Stimulated activated CD8-positive, alpha-beta memory T cell treated with anti-CD3 and anti-CD28 coated beads, Interleukin-15, amount 100 ng/mL, for 4 hours (primary cell): ENCODE measurements at places on chromosomes 11 and 22.

- no peak for DNase-seq
Measured at GRCh38 chr22:29072979-29073617, at the start of gene KREMEN1. KREMEN1 (plus strand) TSS chr22:29073035; CDS start chr22:29073131, 96 bp downstream.

DNA sequence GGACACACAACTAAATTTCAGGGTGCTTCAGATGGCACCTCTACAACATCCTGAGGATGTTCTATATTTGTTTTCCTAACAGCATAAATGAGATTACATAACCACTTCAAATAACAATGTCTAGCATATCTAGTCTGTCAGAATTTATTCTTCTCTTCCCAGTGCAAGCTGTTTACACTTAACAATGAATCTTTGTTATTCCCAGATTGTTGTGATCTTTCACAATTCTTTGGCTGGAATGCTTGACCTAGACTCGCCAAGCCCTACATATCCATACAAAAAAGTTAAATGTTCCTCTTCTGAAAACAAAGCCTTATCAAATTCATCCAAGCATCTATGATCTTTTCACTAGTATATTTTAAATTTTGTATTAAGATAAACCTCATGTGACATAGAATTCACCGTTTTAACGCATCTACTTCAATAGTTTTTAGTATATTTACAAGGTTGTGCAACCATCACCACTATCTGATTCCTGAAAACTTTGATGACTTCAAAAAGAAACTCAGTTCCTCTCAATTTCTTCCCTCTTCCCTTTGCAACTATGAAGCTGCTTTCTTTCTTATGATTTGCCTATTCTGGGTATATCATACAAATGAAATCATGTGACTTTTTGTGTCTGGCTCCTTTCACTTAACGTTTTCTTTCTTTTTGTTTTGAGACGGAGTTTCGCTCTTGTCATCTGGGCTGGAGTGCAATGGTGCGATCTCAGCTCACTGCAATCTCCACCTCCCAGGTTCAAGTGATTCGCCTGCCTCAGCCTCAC, 61.7 kb upstream of the CHRNA10 start:
- no peak for DNase-seq

- no peak for DNase-seq
Measured at GRCh38 chr11:100593291-100593690, 93.8 kb upstream of the ARHGAP42 start.

DNA sequence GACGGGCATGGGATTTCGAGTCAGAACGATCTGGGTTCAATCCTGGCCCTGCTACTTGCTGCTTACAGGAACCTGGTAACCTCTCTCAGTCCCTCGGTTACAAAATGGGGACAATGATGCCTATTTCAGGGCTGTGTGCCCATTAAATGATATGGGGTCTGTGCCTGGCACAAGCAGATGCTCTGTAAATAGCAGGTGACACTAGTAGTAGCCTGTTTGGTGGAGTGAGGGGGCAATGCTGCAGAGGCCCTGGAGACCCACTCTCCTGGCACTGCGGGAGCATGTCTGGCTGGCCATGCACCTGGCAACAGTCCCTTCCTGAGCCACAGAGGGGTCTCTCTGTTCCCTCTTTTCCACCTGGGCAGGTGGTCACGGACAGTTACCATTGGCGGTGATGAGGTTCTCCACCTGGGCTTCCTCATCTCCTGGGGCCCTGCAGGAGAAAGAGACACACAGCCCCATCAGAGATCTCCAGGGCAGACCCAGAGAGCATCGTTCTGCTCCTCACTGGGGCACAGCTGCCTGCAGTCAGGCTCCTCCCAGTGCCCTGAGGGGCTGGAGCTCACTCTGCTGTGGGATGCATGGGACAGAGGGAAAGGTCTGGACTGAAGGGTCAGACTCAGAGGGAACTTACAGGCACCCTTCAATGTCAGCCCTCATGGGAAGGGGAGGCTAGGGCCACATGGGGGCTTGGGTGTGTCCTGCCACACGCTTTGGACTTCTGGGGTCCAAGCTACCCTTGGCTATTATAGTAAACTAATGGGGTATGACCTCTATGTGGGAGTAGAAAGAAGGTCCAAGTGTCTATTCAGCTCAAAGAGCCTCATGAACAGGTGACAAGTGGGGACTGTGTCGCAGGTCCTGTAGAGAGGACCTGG, 15.6 kb upstream of the FXYD2 start:
- no peak for DNase-seq

DNA sequence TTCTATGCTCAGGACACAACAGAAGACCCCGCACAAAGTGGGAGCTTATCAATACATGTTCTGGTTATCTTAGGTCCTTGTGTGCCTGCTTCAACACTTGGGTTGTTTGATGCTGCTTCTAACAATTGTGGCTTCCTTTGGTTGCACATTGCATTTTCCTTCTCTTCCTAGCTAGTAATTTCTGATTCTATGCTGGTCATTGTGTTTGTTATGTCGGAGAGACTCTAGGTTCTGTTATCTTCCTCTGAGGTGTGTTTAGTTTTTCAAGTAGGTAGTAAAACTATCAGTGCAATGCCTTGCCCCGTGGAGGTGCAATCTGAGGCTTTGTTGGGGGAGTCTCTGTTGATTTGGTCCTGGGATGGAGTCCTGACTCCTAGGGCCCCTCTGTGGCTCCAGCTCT, 414.2 kb downstream of the SHANK2 start:
- DNase-seq: no peak

- no peak for DNase-seq
Measured at GRCh38 chr11:29996016-29996415, 20.8 kb downstream of the KCNA4 start.

DNA sequence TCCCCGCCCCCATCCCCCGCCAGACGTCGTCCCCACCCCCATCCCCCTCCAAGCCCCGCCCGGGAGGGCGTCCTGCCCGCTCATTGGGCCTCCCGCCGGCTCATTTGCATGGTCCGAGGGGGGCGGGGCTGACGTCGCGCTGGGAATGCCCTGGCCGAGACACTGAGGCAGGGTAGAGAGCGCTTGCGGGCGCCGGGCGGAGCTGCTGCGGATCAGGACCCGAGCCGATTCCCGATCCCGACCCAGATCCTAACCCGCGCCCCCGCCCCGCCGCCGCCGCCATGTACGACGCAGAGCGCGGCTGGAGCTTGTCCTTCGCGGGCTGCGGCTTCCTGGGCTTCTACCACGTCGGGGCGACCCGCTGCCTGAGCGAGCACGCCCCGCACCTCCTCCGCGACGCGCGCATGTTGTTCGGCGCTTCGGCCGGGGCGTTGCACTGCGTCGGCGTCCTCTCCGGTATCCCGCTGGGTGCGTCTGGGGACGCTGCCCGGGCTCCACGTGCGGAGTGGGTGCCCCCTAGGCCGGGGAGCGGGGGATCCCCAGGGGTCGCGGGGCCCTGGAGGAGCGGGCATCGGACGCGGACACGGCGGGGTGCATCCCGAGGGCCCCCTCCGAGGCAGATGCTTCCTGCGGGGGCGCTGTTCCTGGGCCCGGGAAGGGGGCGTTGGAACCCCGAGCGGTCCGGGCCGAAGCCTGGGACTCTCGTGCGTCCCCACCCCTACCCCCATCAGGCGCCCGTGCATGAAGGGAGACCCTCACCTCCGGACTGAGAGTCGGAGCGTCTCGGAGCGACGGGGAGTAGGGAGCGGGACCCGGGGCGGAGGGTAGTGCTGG, at the start of gene PNPLA3:
TSS of gene PNPLA3 (plus strand) at position 175 of the 834 bp plus-strand sequence. CDS start at position 282, 107 bp downstream.
- peak; percentile 63 for DNase-seq

DNA sequence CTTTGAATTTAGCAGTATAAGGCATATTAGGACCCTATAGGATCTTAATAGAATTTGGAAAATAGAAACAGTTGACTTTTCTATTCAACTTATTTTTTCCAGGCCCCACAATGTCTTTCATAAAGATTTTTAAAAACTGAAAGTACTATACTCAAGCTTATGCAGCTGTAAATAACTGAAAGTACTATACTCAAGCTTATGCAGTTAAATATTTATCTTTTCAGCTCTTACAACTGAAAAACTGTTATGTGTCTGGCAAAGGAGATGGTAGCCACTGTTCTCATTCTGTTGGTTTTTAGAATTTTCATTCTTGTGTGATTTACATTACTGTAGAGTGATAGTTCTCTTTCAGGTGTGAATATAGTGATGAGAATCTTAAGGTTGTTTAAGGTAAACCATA, 16.5 kb downstream of the HIPK3 start:
- no peak for DNase-seq

GRCh38 chr11:32885556-32885955, 7.1 kb upstream of the QSER1 start:
- no peak for DNase-seq
